Epithelial cell of alveolus of lung (primary cell): ENCODE measurements at places on chromosomes 16 and 17. TPM values are rescaled to one million over a fixed set of nuclear protein-coding genes. Genes with fewer than 3 reads are reported as not detected.

The FBXW10 gene
- not detected in 2 replicates for total RNA-seq

The NPIPB9 gene
- total RNA-seq: 0.24 TPM in 1 of 2 replicates, not detected in the other

The CDRT15L2 gene
- total RNA-seq: not detected in 2 replicates

The ACE gene
- 2.5 and 7.0 TPM in 2 replicates for total RNA-seq

The SLC38A8 gene
- total RNA-seq: not detected in 2 replicates

The KRTAP2-1 gene
- total RNA-seq: not detected in 2 replicates

The DRC3 gene
- total RNA-seq: 0.40 and 1.4 TPM in 2 replicates

The RAP1GAP2 gene
- total RNA-seq: 0.32 and 1.7 TPM in 2 replicates

The AIPL1 gene
- total RNA-seq: not detected in 2 replicates

The TPSD1 gene
- not detected in 2 replicates for total RNA-seq

The TPPP3 gene
- total RNA-seq: 0.91 and 4.2 TPM in 2 replicates

The TP53TG3B gene
- not detected in 2 replicates for total RNA-seq

The FOXC2 gene
- total RNA-seq: 0.32 and 3.9 TPM in 2 replicates

The ZG16B gene
- total RNA-seq: 1.4 TPM in 1 of 2 replicates, not detected in the other

The NUBP1 gene
- total RNA-seq: 19.7 and 32.5 TPM in 2 replicates

The CDK3 gene
- total RNA-seq: 0.78 and 3.7 TPM in 2 replicates

The DPEP2 gene
- total RNA-seq: not detected in 2 replicates

The TBX4 gene
- total RNA-seq: 2.7 and 67.6 TPM in 2 replicates
